Adipose tissue (tissue), 3 donors: ENCODE measurements at places on chromosomes 11 and 22. TPM values are rescaled to one million over a fixed set of nuclear protein-coding genes. Genes with fewer than 3 reads are reported as not detected.

RAB38 gene
- 1.5 TPM for polyA plus RNA-seq

FAM111A gene
- 19.2 TPM for polyA plus RNA-seq

GRM5 gene
- polyA plus RNA-seq: not detected

YPEL4 gene
- polyA plus RNA-seq: 3.5 TPM

OR56B1 gene
- polyA plus RNA-seq: not detected

LRP4 gene
- 2.6 TPM for polyA plus RNA-seq

PTGDR2 gene
- polyA plus RNA-seq: not detected

PDE2A gene
- polyA plus RNA-seq: 40.8 TPM

OTUB1 gene
- polyA plus RNA-seq: 62.4 TPM

MMP11 gene
- polyA plus RNA-seq: 0.66 TPM

TENM4 gene
- 0.22 TPM for polyA plus RNA-seq

GLYAT gene
- polyA plus RNA-seq: 0.06 TPM

MMP27 gene
- polyA plus RNA-seq: not detected

HPX gene
- 0.54 TPM for polyA plus RNA-seq

HBE1 gene
- polyA plus RNA-seq: not detected

NFRKB gene
- 9.6 TPM for polyA plus RNA-seq
